Psoas muscle (tissue), 8 donors: ENCODE measurements at places on chromosomes 6 and 20. TPM values are rescaled to one million over a fixed set of nuclear protein-coding genes. Genes with fewer than 3 reads are reported as not detected.

DNA sequence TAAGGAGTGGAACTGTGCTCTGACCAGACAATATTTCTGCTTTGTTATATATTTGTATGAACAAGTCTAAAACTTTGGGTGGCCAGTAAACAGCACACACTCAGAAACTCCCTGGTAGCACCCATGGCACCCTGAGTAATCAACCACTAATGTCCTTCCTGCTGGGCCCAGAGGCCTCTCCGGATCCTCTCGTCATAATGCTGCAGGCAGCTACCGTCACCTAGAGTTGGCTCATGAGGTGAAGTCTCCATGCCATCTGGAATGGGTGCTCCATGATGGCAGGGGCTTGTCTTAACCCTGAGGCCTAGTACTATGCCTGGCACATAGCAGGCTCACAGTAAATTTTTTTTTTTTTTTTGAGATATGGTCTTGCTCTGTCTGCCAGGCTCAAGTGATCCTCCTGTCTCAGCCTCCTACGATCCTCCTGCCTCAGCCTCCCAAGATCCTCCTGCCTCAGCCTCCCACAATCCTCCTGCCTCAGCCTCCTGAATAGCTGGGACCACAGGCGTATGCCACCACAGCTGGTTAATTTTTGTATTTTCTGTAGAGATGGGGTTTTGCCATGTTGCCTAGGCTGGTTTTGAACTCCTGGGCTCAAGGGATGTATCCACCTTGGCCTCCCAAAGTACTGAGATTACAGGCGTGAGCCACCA lies 3.0 kb upstream of the SDCBP2 start:
- DNase-seq, result no peak

DNA sequence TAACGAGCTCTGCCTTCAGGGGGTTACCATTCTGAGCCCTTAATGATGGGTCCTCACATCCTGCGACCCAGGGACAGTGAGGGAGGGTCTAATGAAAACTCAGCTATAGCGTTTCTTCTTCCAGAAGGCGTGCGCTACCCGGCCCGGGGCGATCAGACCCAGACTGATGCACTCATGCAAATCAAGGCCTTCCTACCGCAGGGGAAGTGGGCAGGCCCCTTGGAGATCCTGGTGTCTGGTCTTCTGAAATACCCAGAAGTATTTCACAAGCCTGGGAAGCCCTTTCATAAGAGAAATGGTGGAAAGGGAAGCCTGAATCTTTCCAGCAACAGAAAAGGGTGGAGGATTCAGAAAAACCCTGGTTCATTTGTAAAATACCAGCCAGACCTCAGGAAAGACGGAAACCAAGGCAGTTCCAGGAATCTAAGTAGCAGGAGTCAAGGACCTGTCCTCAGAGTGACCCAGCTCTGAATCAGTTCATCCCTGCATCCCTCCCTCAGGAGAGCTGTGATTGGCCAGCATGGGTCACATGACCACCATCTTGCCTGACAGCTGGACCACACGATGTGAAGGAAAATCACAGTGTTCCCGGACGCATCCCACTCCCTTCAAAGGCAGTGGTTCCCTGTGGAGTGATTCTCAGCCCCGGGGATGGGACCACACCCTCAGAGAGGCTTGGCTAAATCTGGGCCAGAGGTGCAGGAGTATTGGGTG lies 12.7 kb downstream of the BFSP1 start:
- DNase-seq, result no peak

The RFX6 gene
- total RNA-seq, result not detected

GRCh38 chr6:7433121-7433617 lies 43.6 kb downstream of the RIOK1 start:
- DNase-seq, result no peak

The CBFA2T2 gene
- total RNA-seq, result 7.7 TPM

The LTV1 gene
- 19.1 TPM for total RNA-seq

The TCF21 gene
- 0.11 TPM for total RNA-seq

DNA sequence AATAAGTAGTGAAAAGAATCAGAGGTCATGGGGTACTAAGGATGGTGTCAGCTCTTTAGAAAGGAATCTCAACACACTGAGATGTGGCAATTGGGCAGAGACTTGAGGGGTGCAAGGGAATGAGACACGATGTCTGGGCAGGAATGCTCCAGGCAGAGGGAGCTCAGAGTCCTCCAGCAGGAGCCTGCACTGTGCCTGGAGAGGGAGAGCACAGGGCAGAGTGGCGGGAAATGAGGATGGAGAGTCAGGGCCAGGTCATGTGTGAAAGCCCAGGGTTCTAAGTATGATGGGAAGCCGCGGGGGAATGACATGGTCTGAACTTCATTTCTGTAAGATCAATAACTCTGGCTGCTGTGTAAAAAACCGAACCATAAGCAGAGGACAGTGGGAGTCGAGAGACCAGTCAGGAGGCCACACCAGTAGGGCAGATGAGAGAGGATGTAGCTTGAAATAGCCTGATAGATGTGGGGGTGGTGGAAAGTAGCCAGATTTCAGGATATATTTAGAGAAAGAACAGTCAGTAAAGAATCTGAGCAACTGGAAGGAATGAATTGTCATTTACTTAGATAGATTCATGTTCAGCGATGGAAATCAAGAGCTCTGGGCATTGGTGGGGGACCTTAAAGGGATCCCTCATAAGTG lies 133.4 kb upstream of the DTNBP1 start:
- peak; percentile 14 for DNase-seq

The GABRR1 gene
- 0.15 TPM for total RNA-seq

- DNase-seq, result no peak
Measured at GRCh38 chr6:4682431-4683097, 93.6 kb upstream of the CDYL start.

DNA sequence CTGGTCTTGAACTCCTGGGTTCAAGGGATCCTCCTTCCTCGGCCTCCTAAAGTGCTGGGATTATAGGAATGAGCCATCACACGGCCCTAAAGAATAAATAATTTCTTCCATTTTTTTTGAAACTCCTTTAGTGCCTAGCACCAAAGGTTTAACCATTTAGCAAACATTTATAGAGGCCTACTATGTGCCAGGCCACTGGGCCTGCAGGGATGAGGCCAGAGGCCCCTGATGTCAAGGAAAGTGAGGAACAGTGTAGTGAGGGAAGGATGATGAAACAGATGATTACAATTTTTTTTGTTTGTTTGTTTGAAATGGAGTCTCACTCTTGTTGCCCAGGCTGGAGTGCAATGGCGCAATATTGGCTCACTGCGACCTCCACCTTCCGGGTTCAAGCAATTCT lies 33.8 kb downstream of the ZNF341 start:
- no peak for DNase-seq

DNA sequence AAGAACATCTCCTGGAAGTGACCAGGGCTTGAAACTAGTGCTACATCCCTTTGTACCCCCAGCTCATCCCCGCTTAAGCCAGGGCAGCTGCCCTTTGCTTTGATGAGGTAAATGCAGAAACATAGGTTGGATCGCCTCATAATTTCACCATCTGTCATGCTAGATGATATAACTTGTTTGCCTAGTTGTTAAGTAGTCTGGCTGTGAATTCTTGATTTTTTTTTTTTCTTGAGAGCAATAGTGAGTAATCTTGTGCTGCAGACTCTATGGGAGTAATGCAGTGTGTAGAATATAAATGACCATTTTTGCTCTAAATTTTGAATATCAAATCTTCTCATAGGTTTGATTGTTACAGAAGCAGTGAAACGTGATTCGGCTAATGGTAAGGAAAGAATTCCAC lies 4.1 kb downstream of the TRDN start:
- no peak for DNase-seq

DNA sequence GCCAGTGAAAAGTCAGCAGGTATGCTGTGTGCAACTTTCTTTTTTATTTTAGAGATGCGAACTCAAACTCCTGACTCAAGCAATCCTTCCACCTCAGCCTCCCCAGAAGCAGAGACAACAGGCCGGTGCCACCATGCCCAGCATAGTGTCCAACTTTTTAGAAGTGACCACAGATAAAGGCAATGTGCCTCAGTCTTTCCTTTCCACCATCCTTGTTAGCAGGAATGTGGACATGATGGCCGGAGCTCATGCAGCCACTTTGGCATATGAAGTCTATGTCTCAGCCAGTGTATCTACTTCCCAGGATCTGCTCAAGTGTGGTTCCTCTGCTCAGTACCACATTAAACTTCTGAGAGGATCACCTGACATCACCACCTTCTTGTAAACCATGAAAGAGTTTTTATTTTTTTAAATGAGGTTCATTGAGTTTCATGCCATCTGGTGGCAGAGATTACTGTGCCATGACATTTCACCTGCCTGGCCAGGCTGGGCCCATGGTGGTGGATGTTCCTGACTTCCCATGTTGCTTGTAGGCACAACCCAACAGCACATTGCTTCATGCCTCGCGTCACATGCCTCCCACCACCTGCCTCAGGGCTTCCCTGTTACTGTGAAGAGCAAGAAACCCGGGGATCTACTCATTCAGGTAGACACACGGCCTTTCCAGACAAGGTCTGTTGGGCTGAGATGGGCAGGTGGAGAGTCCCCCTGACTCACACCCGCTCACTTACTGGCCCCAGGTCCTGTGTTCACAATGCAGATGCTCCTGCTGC lies 216.5 kb downstream of the LY86 start:
- no peak for DNase-seq

The RSPH4A gene
- total RNA-seq, result not detected

The C4A gene
- 10.4 TPM for total RNA-seq
